NCI-H1105 treated with DMSO at 0.1 percent for 48 hours (cell line): ENCODE measurements at places on chromosomes 16 and 17.

- no peak for DNase-seq
Observed at GRCh38 chr16:48282636-48283263, 35.4 kb upstream of the ABCC11 start.

DNA sequence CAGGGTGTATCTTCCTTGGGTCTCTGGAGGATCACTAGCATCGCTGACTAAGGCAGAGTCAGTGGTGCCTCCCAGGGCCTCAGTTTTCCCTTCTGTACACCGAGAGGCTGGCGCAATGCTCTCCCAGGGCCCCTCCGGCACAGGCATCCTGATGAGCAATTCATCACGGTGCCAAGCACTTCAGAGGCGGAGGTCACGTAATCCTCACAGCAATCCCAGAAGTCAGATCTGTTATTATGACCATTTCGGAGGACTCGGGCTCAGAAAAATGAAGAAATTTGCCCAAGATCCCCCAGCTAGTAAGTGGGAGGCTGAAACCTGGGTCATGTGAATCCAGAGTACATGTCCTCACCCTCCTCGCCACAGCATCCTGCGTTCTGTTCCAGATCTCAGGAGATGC is 46.5 kb downstream of the AIPL1 start:
- DNase-seq = no peak

DNA sequence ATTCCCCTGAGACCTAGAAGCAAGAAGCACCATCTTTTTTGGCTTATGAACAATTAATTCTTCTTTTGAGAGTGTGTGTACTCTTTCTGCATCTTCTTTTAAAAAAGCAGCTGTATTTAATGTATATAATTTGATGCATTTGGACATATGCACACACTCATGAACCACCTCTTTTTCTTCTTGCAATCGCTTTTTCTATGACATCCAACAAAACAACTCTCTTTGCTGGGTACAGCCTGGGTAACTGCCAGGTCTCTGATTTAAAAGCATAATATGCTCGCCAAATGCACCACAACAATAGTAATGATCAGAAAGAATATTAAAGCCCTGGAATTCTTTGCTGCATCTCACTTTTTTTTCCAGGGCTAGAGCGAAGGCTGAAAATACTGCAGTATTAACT is 97.3 kb downstream of the HAPSTR1 start:
- DNase-seq = no peak

- DNase-seq = no peak
Observed at GRCh38 chr16:60929-61878, 7.6 kb downstream of the SNRNP25 start.

GRCh38 chr16:49643429-49644144 is 212.3 kb downstream of the ZNF423 start:
- DNase-seq = no peak

GRCh38 chr16:79672524-79672923 is 72.0 kb upstream of the MAF start:
- no peak for DNase-seq

DNA sequence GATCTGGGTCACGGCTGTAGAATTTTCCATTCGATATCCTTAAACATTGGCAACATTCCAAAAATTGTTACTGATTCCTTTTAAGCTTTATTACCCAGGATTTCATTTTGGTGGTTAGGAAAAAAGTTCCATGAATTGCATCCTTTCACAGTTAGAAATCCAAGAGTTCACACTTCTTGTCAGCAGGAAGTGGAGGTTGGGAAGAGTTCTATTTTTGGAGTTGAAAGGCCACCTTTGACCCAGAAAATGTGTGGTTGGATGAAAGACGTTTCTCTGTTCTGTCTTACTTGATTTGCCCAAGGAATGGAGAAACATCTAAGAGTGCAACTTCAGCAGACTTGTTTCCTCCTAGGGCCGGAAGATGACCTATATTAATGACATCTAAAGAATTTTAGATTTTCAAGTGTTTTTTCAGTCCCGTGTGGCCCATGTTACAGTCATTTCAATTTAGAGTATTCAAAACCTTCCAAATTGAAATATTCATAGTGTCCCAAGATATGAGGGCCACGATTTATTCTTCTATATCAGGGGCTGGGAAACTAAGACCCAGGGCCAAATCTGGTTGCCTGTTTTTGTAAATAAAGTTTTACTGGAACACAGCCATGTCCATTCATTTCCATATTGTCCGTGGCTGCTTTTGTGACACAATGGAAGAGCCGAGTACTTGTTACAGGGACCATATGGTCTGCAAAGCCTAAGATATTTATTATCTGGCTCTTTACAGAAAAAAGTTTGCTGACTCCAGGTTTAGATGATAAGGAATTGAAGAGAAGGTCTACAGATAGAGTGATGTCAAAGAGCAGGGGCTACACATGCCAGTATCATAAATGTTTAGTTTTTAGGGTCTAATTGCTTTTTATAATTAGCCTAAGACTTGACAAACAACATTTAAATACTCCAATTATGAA is 50.2 kb downstream of the CDK5R1 start:
- DNase-seq = no peak

DNA sequence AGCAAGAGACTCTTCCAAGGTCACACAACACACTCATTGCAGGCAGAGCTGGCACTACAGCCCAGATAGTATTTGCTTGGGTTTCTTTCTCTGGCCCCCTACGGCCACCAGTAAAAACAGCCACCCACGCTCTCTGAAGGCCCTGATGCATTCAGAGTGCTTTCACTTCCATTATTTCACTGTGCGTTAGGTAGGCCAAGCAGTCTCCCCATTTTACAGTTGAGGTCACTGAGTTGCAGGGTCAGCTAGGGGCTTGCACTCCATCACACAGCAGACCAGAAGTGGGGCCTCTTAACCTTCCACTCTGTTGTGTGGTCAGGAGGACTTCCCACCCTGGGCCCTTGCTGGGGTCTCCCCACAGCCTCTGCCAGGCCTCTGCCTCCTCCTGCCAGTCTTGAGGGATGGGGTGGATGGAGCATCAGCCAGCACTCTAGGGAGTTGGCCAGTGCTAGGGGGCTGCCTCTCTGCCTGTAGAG is 2.5 kb downstream of the TBX21 start:
- DNase-seq = no peak

DNA sequence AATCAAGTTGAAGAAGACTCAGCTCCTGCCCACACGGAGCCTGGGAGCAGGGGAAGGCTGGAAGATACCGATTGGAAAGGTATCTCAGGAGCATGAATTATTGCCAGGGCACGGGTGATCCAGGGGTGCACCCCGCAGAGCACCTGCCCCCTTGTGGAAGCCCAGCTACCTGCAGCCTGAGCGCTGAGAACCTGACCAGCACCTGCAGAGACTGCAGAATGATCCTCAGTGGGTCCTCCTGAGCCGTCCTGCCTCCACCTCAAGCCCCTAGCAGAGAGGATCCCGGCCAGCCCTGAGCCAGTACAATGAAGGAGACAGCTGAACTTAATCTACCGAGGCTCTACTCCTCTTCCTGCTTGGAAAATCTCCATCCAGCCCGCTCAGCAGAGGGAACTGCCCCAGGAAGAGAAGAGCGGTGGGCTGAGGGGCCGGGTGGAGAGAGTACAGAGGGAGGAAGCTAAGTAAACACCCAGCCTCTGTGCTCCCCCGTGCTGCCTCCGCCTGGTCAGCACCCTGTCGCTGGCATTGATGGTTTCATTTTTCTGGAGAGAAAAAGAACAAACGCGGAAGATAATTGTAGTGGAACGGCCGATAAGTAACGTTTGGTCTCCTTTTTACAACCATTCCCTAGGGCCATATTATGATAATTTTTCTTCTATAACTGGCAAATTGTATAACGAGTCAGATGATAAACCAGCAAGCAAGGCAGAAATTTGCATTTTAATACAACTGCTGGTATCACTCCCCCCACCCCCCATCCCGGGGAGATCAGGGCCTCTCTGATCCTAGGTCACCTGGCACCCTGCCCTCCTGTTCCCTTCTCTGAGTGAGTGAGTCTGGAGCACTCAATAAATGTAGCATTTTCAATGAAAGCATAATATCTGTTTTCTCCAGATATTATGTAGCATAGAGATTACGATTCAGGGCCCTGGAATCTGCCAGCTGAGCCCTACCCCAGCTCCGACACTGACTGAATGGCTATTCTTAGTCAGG is 204.5 kb upstream of the RPL38 start:
- DNase-seq = peak; percentile 44

GRCh38 chr17:80621997-80622357 is 77.3 kb downstream of the RPTOR start:
- no peak for DNase-seq

DNA sequence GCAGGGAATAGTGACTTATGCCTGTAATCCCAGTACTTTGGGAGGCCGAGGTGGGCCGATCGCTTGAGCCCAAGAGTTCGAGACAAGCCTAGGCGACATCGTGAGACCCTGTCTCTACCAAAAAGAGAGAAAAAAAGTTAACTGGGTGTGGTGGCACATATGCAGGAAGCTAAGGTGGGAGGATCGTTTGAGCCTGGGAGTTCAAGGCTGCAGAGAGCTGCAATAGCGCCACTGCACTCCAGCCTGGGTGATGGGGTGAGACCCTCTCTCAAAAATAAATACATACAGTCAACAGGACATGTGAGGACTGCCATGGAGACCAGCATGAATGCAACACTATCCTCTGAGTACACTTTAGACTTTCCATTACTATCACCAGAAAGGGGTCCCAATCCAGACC is 15.4 kb upstream of the ST6GALNAC2 start:
- DNase-seq = no peak

DNA sequence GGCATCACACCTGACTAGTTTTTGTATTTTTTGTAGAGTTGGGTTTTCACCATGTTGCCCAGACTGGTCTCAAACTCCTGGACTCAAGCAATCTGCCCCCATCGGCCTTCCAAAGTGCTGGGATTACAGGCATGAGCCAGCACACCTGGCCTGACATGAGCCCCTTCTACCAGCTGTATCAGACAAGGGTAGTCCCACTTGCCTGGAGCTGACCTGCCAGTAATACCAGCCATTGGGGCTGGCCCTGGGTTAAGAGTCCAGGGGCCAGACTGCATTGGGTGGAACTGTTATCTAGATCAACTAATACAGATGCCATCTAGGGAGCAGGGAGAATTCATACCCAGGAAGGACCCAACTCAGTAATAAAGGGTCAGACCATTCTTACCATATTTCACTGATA is 28.1 kb downstream of the WSB1 start:
- no peak for DNase-seq

- DNase-seq = no peak
Observed at GRCh38 chr17:21815352-21816063, 123.2 kb downstream of the KCNJ18 start.

DNA sequence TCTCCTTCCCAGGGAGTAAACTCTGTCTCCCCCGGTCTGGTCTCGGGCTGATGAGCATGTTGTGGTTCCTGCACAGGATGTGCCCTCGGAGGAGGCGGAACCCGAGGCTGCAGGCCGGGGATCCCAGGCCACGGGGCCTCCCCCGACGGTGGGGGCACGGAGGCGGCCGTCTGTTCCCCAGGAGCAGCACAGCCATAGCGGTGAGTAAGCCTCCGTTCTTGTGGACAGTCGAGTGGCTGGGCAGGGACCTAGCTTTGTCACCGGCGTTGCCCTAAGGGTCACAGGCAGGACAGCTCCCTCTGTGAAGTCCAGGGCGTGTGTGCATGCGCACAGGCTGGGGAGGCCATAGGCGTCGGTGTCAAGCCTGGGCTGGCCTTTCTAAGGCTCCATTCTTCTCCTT is 3.5 kb downstream of the ZNF213 start:
- DNase-seq = no peak

GRCh38 chr17:17104494-17104893 is 62.2 kb downstream of the MPRIP start:
- no peak for DNase-seq

DNA sequence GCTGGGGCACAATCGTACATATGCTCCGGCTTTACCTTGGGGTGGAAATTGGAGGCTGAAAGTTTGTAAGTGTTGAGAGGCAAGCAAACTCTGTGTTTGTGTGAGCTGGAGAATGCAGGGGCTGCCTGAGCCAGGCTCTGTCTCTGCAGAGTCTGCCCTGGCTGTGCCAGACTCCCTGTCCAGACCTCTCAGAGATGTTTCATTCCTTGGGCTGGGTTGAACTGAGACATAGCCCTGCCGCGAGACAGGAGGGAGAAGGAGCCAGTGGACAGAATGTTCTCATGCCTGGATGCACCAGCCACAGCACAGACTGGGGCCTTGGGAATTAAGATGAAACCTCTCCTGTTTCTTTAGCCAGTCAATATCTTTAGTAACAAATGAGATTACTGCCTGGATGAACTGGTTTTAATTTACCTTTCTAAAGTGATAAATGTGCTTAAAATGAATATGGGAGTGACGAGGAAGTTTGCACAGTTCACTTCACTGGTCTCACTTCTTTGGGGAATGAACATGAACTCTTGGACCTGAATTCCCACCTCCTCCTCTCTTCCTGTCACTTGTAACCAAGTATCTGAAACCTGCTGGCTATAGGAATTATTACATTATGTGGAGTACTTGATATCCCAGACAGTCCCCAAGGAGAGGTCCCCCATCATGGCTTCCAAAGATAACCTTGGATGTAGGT is 40.1 kb downstream of the YPEL2 start:
- DNase-seq = no peak

- no peak for DNase-seq
Observed at GRCh38 chr17:29982991-29983653, 41.7 kb downstream of the EFCAB5 start.

GRCh38 chr17:77414811-77415400 is 274.1 kb downstream of the SEC14L1 start:
- DNase-seq = no peak

DNA sequence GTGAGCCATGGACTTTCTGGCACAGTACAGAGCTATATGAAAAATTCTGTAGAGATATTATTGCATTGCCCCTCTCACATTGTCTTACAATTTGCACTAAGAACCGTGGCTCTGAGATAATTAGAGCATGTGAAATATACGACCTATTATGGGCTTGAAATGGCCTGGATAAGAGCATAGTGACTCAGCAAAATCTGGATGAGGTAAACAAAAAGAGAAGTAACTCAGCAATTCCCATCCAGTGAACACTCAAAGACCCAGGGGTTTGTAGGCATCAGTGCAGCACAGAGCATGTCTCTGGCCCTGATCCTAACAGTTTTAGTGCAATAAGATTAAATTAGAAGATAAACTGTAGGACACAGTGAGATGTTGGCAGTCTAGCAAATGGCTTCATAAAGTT is 317.2 kb upstream of the MYOCD start:
- no peak for DNase-seq

- no peak for DNase-seq
Observed at GRCh38 chr17:14101976-14102375, 32.7 kb downstream of the COX10 start.

GRCh38 chr16:54400261-54400660 is 113.7 kb upstream of the IRX3 start:
- DNase-seq = no peak

DNA sequence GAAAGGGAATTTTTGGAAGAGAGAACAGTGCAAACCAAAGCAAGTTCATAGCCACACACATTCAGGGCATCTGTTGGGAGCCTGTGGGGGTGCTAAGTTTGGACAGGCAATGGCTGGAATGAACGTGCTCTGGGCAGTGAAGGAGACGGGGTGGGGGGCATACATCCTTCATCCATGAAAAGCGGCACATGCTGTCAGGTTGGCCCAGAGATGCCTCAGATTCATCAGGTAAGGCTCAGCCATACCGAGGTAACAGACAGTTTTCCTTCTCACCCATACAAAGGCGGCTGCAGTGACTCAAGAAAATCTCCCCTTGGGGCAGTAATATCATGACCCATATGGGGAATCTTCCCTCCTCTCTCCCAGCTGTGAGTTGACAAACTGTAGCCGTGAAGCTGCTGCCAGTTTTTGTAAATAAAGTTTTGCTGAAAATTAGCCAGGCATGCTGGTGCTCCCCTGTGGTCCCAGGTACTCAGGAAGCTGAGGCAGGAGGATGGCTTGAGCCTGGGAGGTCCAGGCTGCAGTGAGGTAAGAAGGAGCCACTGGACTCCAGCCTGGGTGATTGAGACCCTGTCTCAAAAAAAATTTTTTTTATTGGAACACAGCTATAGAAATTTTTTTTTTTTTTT is 9.2 kb upstream of the UBALD2 start:
- DNase-seq = no peak
